ENCODE measurements at places on chromosomes 11 and 22.

GRCh38 chr22:31090217-31091085 is 9.3 kb downstream of the SMTN start:
- no peak for DNase-seq

DNA sequence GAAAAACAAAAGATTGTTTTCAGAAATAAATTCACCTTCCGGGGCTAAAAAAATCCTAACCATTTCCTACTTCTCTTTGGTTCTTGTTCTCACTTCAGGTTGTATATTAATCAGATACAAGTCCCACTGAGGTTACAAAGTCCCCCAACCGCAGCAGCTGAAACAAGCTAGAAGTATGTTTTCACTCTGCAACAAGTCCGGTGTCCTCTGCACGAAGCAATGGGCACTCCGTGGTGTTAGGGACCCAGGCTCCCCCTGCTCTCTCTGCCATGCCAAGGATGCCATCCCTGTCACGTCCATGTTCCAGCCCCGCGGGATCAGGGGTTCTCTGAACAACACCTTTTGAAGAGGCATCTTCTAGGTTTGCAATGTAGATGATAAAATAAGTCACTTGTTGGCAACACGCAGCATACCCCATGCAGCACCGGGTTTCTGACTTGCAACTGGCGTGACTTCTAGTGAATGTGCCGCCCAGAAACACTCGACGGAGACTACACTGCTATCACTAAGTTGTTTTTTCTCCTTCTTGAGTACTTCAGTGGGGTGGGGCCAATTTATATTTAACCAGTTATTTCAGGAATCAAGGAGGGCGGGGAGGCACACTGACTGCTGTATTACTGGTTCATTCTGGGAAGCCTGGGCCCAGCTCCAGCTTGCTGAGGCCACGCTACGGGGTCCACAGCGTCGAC is 25.4 kb upstream of the GSTP1 start:
- no peak for DNase-seq

- DNase-seq, result no peak
Observed at GRCh38 chr11:75626889-75627529, 41.8 kb downstream of the MAP6 start.

DNA sequence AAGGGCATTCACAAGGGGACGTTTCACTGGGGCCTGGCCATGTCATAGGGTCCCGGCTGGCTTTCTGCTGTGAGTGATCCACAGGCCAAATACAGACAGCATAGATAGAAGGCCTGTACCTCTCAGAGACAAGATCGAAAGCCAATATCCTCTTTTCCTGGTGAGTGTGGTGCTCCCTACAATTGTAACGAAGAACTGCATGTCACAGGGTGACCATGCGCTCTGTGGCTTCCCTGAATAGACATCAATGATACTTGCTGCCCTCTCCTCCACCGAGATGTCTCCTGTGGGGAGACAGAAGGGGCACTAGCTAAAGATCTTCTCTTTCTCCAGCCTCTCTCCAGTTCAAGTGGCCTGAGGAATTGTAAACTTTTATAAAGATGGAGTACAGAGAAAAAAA is 226.1 kb upstream of the POU2AF2 start:
- no peak for DNase-seq

- DNase-seq, result no peak
Observed at GRCh38 chr11:12058425-12059115, 50.1 kb upstream of the DKK3 start.

- DNase-seq, result no peak
Observed at GRCh38 chr11:104691129-104691528, 207.1 kb downstream of the CASP12 start.

DNA sequence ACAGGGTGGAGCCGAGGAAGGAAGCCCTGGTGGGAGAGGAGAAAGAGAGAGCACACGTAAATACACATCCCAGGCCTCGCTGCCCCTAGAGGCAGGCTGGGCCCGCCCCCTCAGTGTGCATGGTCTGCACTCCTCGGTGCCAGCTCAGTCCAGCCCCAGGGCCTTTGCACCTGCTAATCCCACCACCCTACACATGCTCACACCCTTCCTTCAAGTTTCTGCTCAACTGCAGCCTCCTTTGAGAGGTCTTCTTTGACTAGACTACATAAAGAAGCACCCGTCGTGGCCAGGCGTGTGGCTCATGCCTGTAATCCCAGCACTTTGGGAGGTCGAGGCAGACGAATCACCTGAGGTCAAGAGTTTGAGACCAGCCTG is 5.5 kb downstream of the IL2RB start:
- DNase-seq, result no peak

Measured in hypothalamus (tissue), 51 donors.